ENCODE measurements at places on chromosomes 6 and 20.

DNA sequence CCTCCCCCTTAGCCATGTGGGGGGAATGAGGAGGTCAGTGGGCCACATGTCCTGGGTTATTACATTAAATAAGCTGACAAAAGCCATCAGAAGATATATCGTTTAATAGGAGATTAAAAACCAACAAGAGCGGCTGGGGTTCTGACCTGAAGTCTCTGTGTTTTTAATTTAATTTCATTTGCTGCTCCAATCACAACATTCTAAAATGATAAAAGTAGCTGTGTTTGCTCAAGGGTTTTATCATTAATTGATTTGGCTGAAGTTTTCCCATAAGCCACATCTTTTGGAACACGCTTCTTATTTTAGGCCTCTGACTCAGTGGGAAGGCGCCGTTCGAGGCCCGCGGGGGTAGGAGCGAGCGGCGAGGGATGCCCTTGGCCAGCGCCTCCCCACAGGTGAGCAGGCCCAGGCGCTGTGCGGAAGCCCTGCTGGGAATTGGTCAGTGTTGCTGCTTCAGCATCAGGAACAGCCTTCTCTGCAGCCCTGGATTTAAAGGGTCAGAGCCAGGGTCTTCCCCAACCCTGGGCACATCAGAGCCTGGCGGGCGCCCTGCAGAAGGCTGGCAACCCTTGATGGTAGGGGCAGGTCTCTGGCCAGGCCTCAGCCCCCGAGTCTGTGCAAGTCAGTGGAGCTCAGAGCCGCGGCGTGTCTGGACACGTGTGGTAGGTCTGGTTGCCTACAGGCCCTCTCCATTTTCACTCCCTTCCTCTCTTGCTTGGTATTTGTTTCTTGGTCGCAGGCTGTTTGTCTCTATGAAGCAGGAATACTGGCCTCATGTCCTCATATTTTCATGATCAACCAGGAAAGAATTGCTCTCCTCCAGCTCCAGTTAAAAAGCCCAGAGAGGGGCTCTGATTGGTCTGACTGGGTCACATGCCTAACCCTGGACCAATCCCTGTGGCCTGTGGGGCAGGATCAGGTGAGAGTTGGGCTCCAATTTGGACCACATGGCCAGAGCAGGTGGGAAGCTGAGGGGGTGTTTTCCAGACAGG, 30.9 kb upstream of the MLN start:
- no peak for DNase-seq

GRCh38 chr6:108331982-108332381, 37.1 kb downstream of the AFG1L start:
- no peak for DNase-seq

- DNase-seq = no peak
Observed at GRCh38 chr20:22474224-22474623, 110.1 kb downstream of the FOXA2 start.

DNA sequence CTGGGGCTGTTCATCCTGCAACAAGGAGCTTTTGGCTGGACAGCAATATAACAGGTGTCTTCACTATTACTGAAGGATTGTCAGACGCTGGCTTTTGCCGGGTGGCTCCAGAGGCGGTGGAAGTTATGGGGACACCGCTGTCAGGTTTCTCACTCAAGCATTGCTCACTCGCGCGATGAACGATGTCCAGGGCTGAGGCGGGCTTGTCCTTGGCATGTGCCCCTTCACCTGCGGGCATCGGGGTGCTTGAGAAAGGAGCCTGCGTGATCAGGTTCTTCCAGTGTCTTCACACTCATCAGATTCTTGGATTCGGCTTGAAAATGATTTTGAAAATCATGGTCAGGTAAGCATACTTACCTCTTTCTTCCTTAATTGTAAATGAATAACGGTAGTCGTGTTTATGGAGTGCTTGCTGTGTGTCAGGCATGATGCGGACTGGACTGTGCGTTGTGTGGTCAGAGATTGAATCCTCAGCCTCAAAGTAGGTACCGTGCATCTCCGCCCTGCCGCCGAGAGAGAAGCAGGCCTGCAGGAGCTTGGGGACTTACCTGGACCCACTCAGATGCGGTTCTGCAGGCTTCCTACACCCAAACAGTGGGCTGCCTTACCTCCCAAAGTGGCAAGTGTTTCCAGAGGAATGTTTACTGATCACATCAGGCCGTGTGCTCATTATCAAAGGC, 18.3 kb upstream of the PYGB start:
- no peak for DNase-seq

GRCh38 chr6:132527791-132528190, 10.3 kb upstream of the TAAR9 start:
- DNase-seq = no peak

DNA sequence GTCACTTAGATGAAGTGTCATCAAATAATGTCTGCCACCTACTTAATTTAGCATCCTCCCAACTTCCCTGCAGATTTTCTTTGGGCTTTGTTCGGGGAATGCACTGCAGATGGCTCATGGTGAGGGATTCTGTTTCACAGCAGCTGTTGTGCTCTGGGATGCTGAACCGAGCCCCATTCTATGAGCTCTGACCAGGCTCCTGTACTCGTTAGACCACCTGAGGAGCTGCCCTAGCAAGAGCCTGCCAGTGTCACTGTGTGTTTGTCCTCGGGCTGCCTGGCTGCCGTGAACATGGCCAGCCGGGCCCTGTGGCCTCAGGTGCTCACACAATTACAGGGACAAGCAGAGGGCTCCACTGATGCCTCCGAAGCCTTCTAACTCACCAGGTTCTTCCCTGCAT, 238.8 kb upstream of the ECI2 start:
- no peak for DNase-seq

GRCh38 chr6:80938131-80938530, 814.4 kb downstream of the TENT5A start:
- DNase-seq = no peak

GRCh38 chr20:63534831-63535651, 2.1 kb downstream of the PTK6 start:
- peak; percentile 23 for DNase-seq

DNA sequence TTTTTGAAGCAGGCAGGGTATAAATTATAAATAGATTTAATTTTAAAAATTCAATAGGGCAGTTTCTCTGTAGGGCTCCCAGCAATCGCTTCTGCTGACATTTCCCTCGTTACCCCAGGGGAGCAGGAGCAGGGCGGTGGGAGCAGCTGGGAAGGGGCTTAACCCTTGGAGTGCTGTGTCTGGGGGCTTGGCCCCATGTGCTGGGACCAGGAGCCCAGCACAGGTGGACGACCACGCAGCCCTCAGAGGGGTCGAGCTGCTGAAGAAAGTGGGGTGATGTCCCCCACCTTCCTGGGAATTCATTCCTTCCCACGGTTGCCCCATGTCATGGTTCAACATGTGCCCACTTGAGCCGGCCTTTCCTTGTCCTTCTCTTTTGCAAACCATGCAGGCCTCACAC, 67.5 kb upstream of the STX16 start:
- no peak for DNase-seq

GRCh38 chr6:88741071-88741470, 222.3 kb downstream of the RNGTT start:
- no peak for DNase-seq

- no peak for DNase-seq
Observed at GRCh38 chr20:48574383-48574782, 253.4 kb downstream of the PREX1 start.

DNA sequence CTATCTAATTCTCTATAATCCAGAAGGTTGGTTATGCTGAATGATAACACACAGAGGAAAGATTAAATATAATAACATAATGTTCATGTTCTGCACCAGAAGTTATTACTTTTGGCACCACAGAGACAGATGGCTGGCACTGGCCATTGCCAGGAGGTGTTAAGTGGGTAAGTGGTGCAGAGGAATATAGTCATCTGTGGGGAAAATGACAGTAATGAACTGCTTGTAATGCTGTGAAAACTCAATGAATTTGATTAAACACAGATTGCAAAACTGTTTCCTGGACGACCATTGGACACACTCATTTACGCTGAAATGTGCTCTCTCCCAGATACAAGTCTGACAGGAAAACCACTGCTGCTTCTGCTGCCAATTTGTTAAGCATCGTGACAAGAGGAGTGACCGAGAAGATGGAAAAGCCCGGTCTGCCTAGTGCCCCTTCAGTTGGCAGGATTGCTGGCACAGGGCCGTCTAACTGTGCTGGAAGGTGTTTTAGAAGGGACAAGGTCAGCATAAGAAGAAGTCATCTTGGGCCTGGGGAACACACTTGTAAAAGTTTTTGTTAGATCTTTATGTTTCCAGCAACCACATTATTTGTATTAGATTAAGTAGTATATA, 567.4 kb downstream of the CBLN4 start:
- no peak for DNase-seq

DNA sequence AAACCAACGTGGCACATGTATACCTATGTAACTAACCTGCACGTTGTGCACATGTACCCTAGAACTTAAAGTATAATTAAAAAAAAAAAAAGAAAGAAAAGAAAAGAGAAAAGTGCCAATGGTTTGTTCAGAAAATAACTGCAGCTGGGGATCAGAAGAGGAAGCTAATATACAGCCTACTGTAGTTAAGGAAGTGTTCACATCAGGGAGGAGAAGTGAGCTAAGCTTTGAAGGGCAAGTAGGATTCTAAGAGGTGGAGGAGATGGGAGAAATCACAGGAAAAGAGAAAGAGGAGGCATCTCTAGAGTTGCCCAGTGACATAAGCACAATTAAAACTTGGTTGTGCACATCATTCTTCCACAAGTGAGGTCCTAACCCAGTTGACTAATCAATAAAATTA, 214.4 kb upstream of the DTNBP1 start:
- DNase-seq = no peak

DNA sequence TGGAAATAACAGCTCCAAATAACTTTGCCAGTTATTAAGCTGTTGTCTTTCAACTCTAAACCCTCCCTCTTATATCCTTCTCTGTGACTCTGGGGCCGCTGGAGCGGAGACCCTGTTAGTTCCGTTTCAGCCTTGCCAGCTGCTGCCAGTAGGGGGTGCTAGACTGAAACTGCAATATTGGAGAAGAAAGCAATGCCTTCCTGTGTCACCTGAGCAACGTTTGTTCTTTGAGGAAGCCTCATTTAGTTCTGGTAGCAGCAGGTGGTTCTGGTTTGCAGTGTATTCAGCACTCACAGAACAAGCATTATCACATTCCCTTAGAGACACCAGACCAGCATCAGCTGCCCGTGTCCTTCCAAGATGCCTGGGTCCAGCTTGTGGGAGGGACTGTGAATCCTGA, 22.9 kb upstream of the JAG1 start:
- no peak for DNase-seq

DNA sequence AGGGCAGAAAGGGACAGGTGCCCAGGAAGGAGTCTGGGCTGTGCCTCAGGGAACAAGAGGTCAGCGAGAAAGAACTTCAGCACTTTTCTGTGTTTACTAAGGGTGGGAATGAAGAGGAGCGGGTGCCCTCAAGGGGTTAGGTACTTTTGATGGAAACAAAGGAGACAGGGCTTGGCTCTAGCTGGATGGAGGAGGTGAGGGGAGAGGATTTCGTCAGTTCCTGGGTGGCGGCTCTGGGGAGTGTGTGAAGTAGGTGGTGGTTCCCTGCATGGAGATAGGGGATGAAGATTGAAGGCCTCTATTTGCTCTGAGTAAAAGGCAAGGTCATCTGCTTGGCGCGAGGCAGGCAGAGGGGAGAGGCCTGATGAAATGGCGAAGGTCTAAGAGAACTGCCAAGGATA, 40.0 kb upstream of the ANKRD60 start:
- DNase-seq = no peak

GRCh38 chr6:40705354-40705753, 118.2 kb upstream of the LRFN2 start:
- DNase-seq = no peak

- no peak for DNase-seq
Observed at GRCh38 chr20:19256085-19256484, 43.6 kb downstream of the SLC24A3 start.

- no peak for DNase-seq
Observed at GRCh38 chr6:149190224-149190831, 127.2 kb upstream of the TAB2 start.

- no peak for DNase-seq
Observed at GRCh38 chr6:160995271-160995670, 3.7 kb downstream of the MAP3K4 start.

- peak; percentile 42 for DNase-seq
Observed at GRCh38 chr6:159968295-159969203, at the start of gene IGF2R. TSS of gene IGF2R (plus strand) at chr6:159969082. CDS start at chr6:159969247, 165 bp downstream.

DNA sequence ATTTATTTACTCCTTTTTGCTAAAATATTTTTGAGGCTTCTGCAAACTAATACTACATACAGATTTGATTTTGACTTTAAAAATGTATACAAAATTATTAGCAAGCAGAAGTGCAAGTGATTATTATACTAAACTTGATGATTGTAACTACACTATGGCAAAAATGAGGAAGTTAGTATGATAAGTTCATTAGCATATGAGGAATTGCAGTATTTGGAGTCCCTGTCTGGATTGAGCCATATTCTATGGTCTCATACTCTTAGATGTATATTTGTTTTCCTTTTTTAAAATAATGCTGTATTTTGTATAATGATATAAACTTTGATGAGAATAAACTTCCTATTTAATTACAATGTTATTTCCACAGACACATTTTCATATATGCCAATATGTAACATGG, 13.9 kb downstream of the CRISP3 start:
- DNase-seq = no peak

DNA sequence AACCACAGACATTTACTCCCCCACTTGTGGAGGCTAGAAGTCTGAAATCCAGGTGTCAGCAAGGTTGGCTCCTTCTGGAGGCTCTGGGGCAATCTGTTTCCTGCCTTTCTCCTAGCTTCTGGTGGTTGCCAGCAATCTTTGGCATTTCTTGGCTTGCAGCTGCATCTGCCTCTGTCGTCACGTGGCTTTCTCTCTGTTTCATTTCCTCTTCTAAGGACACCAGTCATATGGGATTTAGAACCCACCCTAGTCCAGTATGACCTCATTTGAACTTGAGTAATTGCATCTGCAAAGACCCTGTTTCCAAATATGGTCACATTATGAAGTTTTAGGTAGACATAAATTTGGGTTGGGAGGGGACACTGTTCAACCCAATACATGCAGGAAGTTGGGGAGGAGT, 56.2 kb upstream of the EPB41L1 start:
- DNase-seq = no peak

DNA sequence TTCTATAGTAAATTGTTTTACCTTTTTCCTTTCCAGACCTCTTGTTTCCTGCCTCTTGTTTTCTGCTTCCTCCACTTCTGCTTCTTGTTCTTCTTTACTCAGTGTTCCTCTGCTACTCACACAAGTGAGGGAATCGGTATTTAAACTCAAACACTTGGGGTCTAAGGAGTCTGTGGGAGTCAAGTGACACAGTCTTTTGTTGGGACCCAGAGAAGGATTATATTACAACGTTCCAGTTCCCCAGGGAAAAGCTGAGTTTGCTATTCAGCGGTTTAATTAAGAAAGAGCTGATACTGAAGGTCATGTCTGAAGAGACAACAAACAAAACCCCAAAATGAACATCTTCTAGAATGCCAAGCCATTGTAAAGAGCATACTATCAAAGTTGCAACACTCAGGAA, 107.8 kb upstream of the CITED2 start:
- peak; percentile 46 for DNase-seq

Measured in NCI-H526 treated with DMSO at 0.1 percent for 48 hours (cell line).